WTC11 (cell line): ENCODE measurements at places on chromosomes 5 and 9.

- no peak for DNase-seq
Measured at GRCh38 chr9:36892279-36892678, 141.8 kb downstream of the PAX5 start.

GRCh38 chr5:179864686-179865085 is 6.1 kb upstream of the MRNIP start:
- DNase-seq: no peak

DNA sequence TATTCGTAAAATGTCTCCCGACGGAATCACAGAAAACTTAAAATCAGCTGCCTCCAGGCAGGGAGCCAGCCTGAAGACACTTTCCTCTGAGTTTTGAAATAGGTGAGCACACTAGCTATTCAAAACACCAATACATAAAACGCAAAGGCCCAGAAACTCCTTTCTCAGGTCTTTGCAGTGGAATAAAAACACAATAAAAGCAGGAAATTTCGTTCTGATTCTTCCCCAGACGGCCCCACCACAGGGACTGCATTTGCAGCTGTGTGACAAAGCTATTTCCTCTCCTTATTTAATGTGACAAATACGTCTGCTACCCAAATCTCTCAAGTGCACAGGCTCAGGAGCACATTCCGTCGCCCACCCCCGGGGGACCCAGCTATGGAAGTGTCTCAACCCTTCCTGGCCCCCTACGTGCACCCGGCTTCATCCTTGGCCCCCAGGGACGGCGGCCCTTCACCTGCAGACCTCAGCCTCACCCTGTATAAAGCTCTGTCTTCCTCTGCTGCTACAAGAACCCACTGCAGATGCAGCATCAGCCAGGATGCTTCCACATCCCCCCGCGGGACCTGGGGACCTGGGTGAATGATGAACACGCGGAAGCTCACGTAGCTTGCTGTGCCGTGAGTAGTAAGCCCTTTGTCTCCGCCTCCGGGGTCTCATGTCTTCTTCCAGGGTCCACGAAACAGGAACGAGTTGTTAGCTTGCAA is 24.9 kb downstream of the AHRR start:
- DNase-seq: no peak

DNA sequence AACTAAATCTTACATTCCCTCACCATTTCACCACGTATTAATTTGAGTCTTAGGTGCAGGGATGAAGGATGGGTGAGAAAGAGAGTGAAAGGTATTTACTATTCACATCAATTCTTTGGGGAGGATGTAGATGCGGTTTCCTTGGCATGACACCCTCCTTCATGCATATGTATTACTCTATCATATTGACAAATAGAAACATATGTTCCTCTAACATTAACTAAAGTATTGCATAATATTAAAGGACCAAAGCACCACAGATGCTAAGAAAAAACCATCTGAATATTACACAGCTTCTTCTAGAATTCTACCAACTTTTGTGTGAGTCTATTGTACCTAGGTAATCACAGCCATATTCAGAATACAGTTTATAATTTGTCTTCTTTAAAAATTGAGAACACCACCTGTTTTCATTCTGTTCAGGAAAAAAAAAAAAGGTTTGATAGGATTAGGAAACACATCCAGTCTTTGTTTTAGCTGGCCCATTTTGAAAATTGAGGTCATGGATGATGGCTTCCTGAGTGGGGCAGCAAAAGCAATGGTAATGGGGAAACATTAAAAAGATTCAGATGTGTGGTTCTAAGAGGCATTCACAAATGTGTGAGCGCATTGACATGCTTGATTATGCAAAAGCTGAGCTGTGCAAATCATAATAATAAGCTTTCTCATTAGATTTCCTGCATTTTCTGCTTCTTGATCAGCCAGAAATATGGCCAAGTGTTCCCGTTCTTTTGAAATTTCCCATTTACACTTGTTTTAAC is 1011.5 kb upstream of the NUDT12 start:
- no peak for DNase-seq

DNA sequence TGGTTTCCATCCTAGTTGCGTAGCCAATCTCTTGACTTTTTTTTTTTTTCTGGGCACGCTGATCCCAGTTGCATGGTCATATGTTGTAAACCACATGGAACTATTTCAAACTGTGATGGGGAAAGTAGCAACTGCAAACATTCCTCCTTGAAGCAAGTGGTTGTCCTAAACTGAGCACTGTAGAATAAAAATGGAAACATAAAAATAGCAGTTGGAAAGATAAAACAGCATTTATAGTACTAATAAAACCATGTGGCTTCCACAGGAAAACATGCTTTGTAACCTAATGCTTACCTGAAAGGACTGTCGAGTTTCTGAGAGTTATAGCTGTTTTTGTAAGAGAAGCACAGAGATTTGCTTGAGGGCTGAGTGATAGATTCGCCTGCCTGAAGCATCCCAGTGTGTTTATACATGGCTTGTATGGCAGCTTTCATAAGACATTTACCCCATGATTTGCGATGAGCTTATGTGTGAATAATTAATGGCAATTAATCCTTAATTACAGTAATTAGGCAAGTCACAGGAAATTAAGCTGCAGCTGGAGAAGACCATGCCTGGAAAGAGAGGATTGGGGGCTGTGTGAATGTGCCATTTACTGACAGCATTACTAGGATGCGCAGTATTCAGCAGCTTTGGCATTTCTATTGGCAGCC is 136.5 kb downstream of the PBX3 start:
- DNase-seq: no peak

DNA sequence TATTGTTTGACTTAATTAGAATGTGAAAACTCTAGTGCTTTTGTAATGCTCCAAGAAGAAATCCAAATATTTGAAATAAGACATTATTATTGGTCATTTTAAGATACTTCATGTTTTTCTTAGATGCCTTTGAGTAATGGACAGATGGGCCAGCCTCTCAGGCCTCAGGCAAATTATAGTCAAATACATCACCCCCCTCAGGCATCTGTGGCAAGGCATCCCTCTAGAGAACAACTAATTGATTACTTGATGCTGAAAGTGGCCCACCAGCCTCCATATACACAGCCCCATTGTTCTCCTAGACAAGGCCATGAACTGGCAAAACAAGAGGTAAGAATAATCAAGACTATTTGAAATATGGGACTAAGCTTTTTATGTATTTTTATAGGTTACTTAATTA is 69.2 kb upstream of the SREK1 start:
- DNase-seq: no peak

DNA sequence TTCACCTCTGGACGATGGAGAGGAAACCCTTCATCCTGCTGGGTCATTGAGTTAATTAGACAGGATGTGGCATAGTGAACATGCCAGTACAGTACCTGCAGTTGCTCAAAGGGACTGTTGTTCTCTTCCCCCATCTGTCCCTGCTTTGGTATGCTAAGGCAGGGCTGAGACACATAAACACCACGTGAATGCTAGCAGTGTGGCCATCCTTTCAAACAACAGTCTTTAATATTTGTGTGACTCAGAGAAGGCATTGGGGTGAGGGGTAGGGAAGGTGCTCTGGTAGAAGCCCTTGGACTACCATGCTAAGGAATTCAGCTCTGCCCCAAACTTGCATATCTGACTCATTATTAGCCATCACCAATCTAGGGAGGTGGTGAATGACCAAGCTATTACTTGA is 180.2 kb upstream of the ZNF618 start:
- no peak for DNase-seq

- DNase-seq: no peak
Measured at GRCh38 chr5:37665889-37666288, 174.0 kb downstream of the GDNF start.

DNA sequence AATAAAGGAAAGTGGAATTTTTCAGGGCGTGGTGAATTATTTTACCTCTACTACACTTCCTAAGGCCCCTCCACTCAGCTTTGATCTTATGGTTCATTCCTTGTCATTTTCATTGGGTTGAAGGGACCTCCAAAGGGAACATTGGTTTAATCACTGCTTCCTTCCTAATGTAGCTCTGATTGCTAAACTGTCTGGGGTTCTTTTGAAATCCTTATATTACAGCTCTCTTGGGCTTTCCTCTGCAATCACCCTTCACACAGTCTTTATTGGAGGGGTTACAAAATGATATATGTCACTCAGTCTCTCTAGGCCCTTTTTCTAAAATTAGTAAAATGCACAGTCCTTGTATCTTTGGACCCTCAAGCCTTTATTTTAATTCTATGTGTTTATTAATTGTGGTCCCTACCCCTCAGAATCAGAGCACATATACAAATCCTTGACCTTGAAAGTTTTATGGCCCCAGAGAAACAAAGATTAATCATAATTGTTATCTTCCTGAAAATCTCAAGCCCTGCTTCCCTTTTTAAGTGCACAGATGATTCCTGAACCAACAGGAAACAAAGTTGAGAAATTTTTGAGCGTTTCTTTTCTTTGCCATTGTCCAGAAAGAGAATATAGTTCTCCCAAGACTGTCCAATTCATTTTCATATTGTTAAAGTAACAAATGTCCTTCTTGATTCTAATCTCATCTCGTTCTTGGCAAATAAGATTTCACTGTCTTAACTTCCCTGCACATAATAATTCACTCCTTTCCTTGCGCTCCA is 330.0 kb downstream of the ARRDC3 start:
- no peak for DNase-seq

DNA sequence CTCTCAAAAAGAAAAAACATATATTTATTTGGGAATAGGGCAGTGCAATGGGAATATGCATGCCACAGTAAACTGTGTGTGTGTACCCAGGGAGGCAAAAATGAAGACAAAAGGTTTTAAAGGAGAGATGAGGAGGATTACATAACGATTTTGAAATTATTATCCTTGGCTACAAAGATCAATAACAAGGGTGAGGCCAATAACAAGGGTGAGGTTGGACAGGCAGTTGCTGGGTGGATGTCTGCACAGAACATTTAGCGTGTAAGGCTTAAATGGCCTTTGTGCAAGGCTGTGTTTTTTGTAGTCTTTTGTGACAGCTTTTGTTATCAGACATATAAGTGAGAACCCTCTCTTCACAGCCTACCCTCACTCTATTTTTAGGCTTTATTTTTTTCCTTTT is 114.0 kb downstream of the JMY start:
- no peak for DNase-seq

- DNase-seq: no peak
Measured at GRCh38 chr9:133758228-133758627, 20.1 kb upstream of the SARDH start.

GRCh38 chr9:95086564-95086955 is 230.9 kb downstream of the FANCC start:
- DNase-seq: no peak

DNA sequence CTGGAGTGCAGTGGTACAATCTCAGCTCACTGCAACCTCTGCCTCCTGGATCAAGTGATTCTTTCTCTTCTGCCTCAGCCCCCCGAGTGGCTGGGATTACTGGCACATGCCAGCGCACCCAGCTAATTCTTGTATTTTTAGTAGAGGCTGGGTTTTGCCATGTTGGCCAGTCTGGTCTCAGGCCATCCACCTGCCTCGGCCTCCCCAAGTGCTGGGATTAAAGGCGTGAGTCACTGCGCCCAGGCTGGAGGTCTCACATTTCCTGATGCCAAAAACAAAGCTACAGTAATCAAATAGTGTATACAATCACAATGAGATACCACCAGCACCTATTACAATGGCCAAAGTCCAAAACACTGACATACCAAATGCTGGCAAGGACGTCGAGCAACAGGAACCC is 51.1 kb downstream of the TTLL11 start:
- DNase-seq: no peak

- no peak for DNase-seq
Measured at GRCh38 chr9:122011818-122012498, 81.2 kb downstream of the TTLL11 start.

DNA sequence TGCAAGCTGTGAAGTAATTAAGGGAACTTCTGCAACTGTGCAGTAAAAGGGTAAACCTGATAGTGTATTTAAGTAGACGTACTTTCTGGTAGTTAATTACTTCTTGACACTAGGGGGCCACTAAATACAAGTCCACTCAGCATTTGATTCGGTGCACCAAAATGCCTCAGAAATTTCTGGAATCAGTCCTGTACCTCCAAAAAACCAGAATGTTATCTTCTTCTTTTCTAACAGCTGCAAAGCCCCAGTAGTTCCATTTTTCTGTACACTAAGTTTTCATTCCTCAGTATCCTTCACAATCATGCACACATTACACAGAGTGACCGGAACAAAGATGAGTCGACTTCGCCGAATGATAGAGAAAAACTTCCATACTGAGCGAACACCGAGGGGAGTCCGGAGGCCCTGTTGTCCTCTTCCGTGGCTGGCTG is 484 bp downstream of the GFM2 start:
- no peak for DNase-seq
